ENCODE measurements at places on chromosomes 3 and 15.

DNA sequence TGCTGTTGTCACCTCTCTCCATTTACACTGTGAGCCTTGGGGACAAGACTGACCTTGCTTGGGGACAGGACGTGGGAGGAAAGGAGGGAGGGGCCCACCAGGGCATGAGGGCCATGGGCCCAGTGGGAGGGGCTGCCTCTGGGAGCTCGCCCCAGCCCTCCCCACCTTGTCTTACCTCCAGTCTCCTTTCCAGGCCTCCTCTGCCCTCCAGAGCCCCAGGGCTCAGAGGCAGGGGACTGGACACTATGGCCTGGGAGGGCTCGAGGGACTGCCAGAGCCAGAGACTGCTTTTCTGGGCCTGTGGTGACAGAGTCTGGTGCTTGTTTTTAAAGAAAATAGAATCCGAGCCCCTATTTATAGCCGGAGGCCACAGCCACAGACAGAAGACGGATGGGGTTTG is 10.2 kb downstream of the CSPG4 start:
- no peaks in the 10 kb centered on the region for H3K36me3 ChIP-seq
- DNase-seq, result no peak
- H3K27ac ChIP-seq, result no peak overlapping the region
- H3K27me3 ChIP-seq, result no peaks in the 10 kb centered on the region
- no peak overlapping the region for H3K4me3 ChIP-seq

- no peaks in the 10 kb centered on the region for H3K36me3 ChIP-seq
- no peak overlapping the region for H3K27ac ChIP-seq
- no peak for DNase-seq
- no peak overlapping the region for H3K4me3 ChIP-seq
Measured at GRCh38 chr15:27731776-27732175, 367.3 kb downstream of the OCA2 start.

DNA sequence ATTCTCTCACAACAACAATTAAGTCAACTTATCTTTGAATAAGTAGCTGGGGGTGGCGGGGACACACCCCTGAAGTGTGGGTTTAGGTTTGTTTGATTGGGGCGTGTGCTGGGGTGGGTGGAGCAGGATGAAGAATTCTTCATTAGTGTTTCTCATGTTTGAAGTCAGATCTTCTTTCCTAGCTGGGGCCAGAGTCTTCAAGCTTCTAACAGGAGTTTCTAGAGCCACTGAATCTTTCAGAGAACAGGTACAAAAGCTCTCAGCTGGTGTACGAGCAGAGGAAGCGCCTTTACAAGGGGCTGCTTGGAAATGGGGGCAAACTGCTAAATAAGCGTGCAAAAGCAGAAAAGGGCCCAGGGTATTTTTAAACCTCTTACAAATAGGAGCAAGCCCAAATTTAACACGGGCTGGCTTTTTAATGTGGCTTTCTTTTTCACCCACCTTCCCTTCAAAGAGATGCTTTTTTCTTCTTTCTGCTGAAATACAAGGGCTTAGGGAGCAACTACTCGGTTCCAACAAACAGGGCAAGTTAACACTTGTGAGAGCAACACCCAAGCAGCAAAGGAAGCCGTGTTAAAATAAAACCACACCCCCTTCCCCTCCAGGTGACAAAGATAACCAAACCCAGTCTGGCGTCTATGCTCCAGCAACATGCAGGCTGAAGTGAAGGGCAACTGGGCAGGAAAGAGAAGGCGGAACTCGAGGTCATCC is 86.9 kb upstream of the RASGRP1 start:
- H3K36me3 ChIP-seq, result peaks cover 31% of the 10 kb centered on the region
- H3K27ac ChIP-seq, result peak overlapping the region; percentile 94
- peak; percentile 57 for DNase-seq
- H3K4me3 ChIP-seq, result peak overlapping the region; percentile 79

DNA sequence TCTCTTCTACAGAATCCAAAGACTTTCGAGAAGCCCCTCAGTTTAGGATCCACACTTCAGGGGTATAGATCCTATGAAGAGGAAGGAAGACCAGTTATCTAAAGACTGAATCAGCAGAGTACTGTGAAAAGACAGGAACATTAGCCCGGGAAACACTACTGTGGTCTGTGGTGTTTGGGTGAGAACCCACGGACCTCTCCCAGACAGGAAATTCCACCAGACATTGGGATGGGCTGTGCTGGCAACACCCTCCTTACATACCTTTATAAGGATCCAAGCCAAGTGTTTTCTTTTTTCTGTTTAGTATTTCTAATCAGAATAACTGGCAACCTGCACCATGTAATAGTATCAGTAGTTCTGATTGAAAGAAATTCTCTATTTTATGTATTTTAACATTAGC is 14.1 kb downstream of the TMEM207 start:
- H3K4me1 ChIP-seq, result no peaks in the 10 kb centered on the region
- no peaks in the 10 kb centered on the region for H3K36me3 ChIP-seq
- no peak overlapping the region for H3K4me3 ChIP-seq
- H3K27ac ChIP-seq, result no peak overlapping the region
- DNase-seq, result no peak

DNA sequence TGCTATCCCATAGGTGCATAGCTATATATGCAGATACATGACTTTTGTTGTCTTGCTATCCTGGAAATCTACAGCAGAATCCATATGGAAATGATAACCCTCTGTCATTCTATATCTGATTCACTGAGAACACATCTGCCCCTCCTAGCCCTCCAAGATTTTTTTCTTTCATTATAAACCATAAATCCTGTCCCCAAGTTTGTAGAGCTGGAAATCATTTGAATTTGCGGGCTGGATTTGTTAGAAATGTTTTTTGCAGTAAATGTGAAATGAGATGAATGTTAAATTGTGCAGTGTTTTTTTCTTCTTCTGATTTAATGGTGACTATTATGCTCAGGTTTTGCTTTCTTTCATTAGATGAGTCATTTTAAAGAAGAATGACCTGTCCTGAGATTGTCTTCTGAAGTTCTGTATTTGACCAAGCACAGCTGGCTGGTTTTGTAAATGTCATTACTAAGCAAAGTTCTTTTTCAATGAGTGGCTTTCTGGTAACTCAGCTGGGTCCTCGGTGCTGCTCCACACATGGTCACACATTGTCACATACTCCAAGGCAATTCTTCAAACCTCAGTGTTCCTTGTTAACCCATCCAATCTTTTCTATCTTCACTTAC is 25.3 kb upstream of the ABHD17C start:
- no peak for DNase-seq
- no peaks in the 10 kb centered on the region for H3K36me3 ChIP-seq
- peaks cover 11% of the 10 kb centered on the region for H3K4me1 ChIP-seq
- H3K27ac ChIP-seq, result no peak overlapping the region
- H3K27me3 ChIP-seq, result peaks cover 12% of the 10 kb centered on the region
- H3K4me3 ChIP-seq, result no peak overlapping the region

DNA sequence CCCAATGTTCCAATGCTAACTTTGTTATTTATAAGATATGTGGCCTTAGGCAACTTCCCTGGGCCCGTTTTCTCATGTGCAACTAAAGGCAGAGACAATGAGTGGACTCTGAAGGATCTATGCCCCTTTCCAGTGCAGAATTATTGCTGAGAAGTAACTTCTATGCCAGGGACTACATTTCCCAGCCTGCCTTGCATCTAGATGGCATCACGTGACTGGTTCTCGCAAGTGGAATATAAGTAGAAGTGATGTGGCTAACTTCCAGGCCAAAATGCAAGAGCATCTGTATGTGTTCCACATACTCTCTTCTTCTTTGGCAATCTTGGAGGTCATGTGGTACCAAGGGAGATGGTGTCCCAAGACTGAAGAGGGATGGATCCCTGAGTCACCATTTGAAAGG is 674.4 kb downstream of the NTRK3 start:
- H3K27me3 ChIP-seq, result no peaks in the 10 kb centered on the region
- H3K4me1 ChIP-seq, result no peaks in the 10 kb centered on the region

GRCh38 chr15:89378296-89379151 is 43.9 kb upstream of the POLG start:
- no peaks in the 10 kb centered on the region for H3K36me3 ChIP-seq
- DNase-seq, result no peak
- peak overlapping the region; percentile 42 for H3K27ac ChIP-seq
- H3K4me3 ChIP-seq, result no peak overlapping the region
- H3K27me3 ChIP-seq, result peaks cover 66% of the 10 kb centered on the region

DNA sequence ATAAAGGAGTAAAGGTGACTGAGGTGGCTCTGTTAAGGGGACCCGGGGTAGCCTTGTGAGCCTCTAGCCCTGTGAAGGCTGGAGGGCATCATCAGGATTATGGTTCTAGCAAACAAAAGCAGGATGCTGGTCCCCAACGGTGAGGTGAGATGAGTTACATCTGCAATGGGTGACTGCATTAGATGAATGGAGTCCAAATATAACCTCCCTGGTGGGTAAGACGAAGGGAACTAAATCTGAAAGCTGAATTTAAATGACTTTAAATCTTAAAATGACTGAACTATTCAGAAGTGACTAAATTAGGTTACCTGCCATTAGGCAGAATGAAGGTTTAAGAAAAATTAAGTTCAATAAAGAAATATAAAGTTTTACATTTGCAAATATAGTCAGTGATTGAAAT is 4.6 kb upstream of the HLTF start:
- no peak for DNase-seq
- H3K4me1 ChIP-seq, result peaks cover 6% of the 10 kb centered on the region
- H3K27me3 ChIP-seq, result no peaks in the 10 kb centered on the region
- no peak overlapping the region for H3K4me3 ChIP-seq

GRCh38 chr15:75199357-75199940 is 2.2 kb upstream of the C15orf39 start:
- peak overlapping the region; percentile 91 for H3K4me3 ChIP-seq
- peaks cover 9% of the 10 kb centered on the region for H3K27me3 ChIP-seq
- H3K36me3 ChIP-seq, result no peaks in the 10 kb centered on the region
- peak overlapping the region; percentile 81 for H3K27ac ChIP-seq

- H3K27ac ChIP-seq, result no peak overlapping the region
- no peaks in the 10 kb centered on the region for H3K4me1 ChIP-seq
Measured at GRCh38 chr15:69328739-69329138, 30.0 kb downstream of the PAQR5 start.

GRCh38 chr3:178097576-178097975 is 438.7 kb upstream of the KCNMB2 start:
- H3K27me3 ChIP-seq, result peaks cover 2% of the 10 kb centered on the region
- no peaks in the 10 kb centered on the region for H3K36me3 ChIP-seq
- no peak overlapping the region for H3K27ac ChIP-seq

DNA sequence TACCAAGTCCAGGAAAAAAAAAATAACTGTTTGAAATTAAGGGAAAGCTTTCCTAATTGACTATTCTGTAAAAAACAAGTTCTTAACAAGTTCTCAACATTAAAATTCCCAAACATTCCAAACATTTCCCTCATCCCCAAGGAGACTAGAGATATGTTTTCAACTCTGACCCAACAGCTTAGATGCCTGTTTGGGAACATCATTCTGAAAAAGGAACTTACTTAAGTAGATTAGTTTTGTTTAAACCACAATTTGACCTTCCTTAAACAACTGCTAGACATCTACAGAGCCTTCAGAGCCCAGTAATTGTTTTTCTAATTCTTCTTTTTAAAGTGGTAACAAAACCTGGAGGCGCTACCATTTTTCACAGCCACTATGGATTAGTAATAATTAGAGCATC is 12.8 kb downstream of the UBR1 start:
- peaks cover 36% of the 10 kb centered on the region for H3K4me1 ChIP-seq
- H3K4me3 ChIP-seq, result no peak overlapping the region
- H3K27ac ChIP-seq, result no peak overlapping the region
- no peaks in the 10 kb centered on the region for H3K27me3 ChIP-seq
